Sciatic nerve (tissue), 2 donors: ENCODE measurements at places on chromosomes 3 and 15.

DNA sequence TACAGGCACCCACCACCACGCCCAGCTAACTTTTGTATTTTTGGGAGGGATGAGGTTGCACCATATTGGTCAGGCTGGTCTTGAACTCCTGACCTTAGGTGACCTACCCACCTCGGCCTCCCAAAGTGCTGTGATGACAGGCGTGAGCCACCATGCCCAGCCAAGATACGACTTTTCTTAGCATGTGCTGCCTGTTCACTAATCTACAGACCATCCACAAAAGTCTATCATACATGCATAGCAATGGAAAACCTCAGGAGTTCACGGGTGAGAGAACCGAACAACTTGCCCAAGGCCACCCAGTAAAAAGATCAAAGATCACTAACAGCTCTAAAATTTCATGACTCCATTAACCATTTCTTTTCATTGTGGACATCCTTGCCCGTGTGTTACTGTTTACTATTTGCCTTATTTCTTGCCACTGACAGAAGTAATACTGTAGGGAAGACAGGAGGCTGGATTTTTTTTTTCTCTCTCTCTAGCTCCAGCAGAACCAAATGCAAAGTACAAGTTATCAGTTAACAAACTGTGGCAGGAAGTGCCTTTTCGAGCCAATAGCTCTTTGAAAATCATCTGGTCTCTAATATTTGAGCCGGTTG is 92.3 kb downstream of the FOXP1 start:
- DNase-seq = no peak

DNA sequence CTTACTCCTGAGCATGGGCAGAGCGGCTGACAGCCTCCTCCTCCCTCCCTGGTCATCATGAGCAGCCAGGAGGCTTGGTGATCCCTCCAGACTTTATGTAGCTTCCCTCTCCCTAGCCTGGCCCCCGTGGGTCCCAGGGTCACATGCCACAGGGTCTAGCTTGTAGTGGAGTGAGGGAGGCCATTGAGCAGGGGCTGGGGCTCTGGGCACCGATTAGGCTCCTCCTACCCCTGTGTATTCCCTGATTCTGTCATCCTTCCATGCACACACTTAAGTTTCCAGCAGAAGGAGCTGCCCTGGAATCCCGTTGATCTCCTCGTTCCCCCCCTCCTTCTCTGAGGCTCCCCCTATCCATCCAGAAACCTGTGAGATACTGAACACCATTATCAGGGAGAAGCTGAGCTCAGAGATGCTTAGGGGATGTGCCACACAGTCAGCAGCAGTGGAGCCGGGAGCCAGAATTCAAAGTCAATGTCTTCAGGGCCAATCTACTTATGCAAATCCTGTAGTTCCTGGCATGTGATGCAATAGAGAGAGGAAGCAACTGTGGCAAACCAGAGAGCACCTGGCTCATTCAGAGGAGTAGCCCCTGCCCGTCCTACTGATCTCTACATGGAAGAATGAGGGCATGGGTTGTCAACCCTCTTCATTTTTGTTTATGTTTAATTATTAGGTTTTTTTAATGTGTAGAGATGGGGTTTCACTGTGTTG is 17.2 kb downstream of the CCDC33 start:
- DNase-seq = no peak

- peak; percentile 17 for DNase-seq
These were observed 6.4 kb downstream of the PRSS50 start for GRCh38 chr3:46711305-46711704.

GRCh38 chr3:61236556-61236955 is 14.7 kb downstream of the FHIT start:
- DNase-seq = no peak

DNA sequence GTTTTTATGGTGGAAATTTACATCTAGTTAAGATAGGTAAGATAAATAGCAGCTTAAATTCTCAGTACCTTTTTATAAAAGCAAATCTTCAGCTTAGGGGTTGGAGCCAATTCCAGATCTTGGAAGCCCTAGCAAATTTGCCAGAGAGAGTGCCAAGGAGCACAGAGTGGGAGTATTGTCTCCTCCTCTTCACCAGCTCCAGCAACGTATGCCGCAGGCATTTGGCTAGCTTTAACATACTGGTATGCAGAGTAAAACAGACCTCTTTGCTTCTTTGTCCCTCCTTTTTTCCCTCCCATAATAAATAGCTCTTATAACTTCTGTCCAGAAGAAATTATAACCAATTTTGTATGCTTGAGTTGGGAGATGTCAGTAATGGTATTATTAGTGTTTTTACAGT is 140.4 kb downstream of the DIPK2A start:
- DNase-seq = no peak

DNA sequence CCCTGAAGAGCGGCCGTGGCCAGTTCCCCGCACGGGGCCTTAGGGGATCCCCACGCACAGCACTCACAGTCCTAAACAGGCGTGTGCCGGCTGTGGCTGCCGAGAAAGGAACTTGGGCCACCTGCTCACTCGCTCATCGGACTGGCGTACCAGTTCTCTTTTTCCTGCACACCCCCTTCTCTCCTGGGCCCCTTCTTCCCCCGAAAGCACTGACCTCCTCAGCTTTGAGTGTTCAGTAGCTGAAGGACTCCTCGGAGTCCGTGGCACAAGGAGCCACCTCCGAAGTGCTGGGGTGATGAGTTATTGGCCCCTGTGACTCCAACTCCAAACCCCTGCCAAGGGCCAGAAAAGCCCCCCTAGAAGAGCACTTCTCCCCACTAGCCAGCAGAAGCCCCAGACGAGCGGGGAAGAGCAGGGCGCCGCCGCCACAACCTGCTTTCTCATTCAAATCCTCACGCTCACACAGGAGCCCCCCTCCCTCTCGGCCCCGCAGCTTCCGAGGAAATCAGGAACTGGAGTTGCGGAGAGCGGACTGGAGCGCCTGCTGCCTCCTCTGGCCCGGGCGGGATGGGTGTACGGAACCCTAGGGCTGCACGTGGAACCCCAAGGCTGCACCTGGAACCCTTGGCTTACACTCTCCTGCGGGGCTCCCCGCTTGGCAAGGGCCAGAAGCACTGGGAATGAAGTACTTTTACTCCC is at the start of gene PLCH1:
PLCH1 (minus strand) TSS at position 446 of the 699 bp plus-strand sequence. CDS start 40,847 bp downstream, outside the sequence.
- peak; percentile 77 for DNase-seq

DNA sequence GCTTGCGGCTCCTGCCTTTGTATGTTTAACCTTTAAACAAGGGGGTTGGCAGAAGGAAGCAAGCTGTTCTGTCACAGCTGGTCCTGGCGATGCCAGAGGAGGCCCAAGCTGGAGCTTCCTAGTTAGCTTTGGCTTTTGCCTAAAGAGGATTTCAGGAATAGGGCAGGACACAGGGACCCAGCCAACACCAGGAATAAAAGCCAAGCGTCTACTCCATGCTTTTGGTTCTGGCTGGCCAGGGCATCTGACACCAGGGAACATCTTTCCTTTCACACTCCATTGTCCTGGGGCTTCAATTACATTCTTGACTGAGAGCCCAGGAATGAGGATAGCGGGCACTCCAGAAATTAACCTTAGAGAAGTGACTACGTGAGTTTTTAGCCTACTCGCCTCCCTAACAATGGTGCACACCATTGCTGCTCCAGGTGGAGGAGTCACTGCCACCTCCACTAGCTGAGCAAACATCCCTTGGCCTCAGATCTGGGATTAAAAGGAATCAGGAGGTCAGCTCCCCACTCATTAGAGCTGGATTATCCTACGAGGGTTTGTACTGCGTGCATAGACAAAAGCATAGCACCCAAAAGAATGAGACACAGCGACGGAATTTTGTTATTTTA is 38.2 kb downstream of the TPM1 start:
- DNase-seq = no peak

DNA sequence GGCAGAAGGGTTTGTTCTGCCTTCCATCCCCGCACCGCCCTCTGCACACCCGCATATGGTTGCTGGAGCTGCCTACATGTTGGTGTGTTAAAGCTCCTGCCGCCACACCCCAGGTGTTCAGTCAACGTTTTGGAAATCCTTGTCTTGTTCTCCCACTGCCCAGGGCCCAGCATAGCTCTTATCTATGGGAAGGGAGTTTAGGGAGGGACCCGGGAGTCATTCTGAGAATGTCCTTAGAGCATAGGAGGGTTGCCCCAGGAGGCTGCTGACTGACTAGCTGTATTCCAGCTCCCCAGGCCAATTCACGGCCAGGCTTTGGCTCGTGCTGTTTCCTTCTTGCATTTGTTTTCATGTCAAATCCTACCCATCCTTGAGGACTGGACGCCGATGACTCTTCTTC is 46.8 kb downstream of the MAGEF1 start:
- DNase-seq = no peak

DNA sequence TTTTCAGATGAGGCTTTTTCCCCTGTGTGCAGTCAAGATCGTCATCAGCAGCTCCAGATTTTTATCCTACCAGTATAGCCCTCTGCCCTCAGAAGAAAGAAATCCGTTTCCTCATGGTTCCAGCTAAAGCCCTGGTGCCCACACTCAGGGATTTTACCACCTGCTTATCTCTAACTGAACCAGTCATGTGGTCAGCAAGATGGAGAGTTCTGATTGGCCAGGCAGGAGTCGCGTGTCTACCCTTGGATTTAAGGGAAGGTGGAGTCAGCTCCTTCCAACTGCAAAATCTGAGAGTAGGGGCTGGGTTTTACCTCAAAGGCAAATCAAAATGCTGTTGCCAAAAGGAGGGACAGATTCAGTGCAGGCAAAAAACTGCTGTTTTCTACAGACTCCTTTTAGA is 135.3 kb downstream of the LRTM1 start:
- no peak for DNase-seq

DNA sequence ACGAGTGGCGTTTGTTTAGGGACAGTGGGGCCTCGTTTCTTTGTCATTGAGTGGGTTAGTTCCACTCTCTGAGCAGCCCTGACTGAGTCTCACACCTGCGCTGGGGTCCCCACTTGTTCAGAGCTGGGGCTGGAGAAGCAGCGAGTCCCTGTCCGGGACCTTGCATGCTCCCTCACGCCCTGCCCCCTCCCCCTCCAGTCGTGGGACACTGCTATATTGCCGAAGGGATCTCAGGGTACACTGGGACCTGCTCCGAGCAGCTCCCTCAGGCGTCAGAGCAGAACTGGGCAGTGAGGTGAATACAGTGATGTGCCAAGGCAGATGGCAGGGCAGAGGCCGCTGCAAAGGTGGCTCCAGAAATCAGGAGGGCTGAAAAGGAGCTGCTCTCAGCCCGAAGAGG is 59.9 kb upstream of the KLF13 start:
- DNase-seq = peak; percentile 58

- DNase-seq = no peak
These were observed 8.2 kb downstream of the TBC1D23 start for GRCh38 chr3:100269001-100269400.

GRCh38 chr3:48656061-48656840 is 6.4 kb downstream of the CELSR3 start:
- DNase-seq = peak; percentile 92

GRCh38 chr15:65646486-65646885 is 24.7 kb downstream of the SLC24A1 start:
- no peak for DNase-seq

DNA sequence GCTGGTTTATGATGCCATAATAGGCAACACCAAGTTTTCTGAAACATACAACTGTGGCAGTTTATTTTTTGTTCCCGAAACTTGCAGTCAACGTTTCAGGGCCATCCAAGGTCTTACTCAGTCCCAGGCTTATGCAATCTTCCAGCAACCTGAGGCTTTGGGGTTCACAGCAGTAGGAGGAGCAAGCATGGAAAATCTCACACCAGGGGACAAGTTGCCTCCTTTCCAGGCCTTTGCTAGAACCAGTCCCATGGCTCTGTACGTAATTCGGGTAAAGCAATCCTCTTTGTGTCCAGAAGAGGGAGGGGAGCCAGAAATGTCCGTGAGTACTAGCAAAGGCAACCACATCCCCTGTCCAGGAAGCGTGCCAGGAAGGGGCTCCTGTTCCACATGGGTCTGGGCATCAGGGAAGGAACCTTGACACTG is 4.7 kb upstream of the FAM240A start:
- DNase-seq = no peak

GRCh38 chr3:69009559-69010410 is 3.7 kb downstream of the EOGT start:
- DNase-seq = no peak

DNA sequence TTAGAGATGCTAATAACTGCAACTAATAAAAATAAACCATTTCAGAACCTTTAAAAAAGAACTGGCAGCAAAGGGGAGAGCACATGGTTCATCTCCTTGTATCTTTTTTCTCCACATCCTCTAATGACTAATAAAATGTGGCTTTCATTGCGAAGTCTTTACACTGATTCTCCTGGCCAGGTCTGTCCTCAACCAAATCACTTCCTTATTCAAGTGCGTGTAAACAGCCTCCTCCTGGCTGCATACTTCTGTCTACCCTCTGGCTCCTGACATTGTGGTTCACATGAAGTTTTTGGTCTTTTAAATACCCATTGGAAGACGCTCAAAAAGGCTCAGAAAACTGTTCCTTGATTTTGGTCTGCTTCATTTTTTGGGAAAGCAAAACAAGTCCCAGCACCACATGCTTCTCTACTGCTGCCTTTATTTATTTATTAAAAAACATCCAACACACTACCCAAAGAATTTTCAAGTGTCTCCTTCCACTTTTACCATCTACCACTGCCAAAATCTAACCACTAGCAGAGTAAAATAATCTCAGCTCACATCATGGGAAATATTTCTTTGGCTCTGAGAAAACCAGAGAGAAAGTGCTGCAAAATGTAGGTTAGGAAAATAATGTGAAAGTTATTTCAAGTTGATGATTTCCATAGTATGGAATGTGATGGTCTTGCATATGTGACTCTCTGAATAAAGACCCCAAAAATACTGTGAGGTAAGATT is 85.1 kb downstream of the EFL1 start:
- DNase-seq = no peak

GRCh38 chr3:149486726-149487125 is 12.2 kb downstream of the TM4SF4 start:
- DNase-seq = no peak

GRCh38 chr3:156033428-156033827 is 87.0 kb upstream of the KCNAB1 start:
- no peak for DNase-seq

GRCh38 chr3:67804089-67804488 is 149.7 kb upstream of the SUCLG2 start:
- DNase-seq = no peak

DNA sequence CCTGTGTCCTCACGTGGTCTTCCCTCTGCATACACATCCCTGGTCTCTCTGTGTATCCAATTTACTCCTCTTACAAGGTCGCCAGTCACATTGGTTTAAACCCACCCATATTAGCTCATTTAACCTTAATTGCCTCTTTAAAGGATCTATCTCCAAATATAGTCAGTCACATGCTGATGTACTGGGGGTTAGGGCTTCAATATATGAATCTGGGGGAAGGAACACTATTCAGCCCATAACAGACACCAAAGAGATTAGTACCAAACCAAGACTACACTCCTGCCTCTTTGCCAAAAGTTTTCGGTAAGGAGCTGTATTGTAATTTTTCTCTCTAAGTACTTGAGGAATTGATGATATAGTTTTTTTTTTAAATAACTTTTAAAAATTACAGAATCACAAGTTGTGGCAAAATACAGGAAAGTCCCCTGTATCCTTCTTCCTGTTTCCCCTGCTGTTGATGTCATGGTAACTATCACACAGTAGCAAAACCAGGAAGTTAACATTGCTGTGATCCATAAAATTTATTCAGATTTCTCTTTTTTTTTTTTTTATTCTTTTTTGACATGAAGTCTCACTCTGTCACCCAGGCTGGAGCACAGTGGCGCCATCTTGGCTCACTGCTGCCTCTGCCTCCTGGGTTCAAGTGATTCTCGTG is 67.8 kb downstream of the SLCO3A1 start:
- no peak for DNase-seq
